Right atrium auricular region (tissue), 2 donors: ENCODE measurements at places on chromosomes 16 and 17.

DNA sequence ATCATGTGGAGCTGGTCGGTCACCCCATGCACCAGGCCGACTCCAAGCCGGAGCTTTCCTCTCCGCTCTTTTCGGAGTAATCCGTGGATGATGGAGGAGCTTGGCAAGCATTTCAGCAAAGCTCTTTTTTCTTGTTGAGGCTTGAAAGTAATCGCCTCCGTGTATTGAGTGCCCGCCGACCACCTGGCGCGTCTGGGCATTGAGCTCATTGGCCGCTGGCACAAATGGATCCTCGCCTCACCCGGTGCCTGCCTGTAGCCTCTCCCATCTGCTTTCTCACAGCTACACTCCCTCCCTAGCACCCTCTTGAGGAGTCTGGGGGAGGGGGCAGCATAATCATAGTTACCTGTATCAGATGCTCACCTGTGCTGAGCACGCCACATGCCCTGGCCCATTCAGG lies 148.9 kb downstream of the CMIP start:
- H3K27ac ChIP-seq: no peak overlapping the region
- H3K4me3 ChIP-seq: no peak overlapping the region
- no peak for DNase-seq
- no peaks in the 10 kb centered on the region for H3K27me3 ChIP-seq
- H3K4me1 ChIP-seq: no peaks in the 10 kb centered on the region
- no peaks in the 10 kb centered on the region for H3K36me3 ChIP-seq

- H3K27ac ChIP-seq: peak overlapping the region; percentile 98
- H3K27me3 ChIP-seq: no peaks in the 10 kb centered on the region
- no peaks in the 10 kb centered on the region for H3K4me1 ChIP-seq
Observed at GRCh38 chr17:40095944-40096791, 4.2 kb downstream of the NR1D1 start.

GRCh38 chr17:40857535-40857934 lies 9.5 kb downstream of the KRT12 start:
- no peak for DNase-seq
- no peaks in the 10 kb centered on the region for H3K4me1 ChIP-seq
- no peaks in the 10 kb centered on the region for H3K36me3 ChIP-seq
- no peaks in the 10 kb centered on the region for H3K27me3 ChIP-seq

- H3K27ac ChIP-seq: peak overlapping the region; percentile 93
- H3K4me1 ChIP-seq: peaks cover 2% of the 10 kb centered on the region
Observed at GRCh38 chr17:82593590-82594087, 54.6 kb downstream of the WDR45B start.
